A549 treated with CpdA at 1 μM for 4 hours (cell line): ENCODE measurements at places on chromosomes 16 and 17. TPM values are rescaled to one million over a fixed set of nuclear protein-coding genes. Genes with fewer than 3 reads are reported as not detected.

HOXB13 gene
- total RNA-seq: 1.7 to 2.8 TPM (median 2.7 TPM) in 5 replicates

MMP25 gene
- total RNA-seq: 0.67 to 0.97 TPM (median 0.85 TPM) in 5 replicates

ETV4 gene
- 46.0 to 51.3 TPM (median 49.7 TPM) in 5 replicates for total RNA-seq

KATNIP gene
- 10.8 to 16.6 TPM (median 15.8 TPM) in 5 replicates for total RNA-seq

EVPL gene
- 11.9 to 17.5 TPM (median 15.2 TPM) in 5 replicates for total RNA-seq

ADGRG3 gene
- 0.22 to 0.87 TPM (median 0.54 TPM) in 5 replicates for total RNA-seq

KRT13 gene
- 0.16 to 0.30 TPM (median 0.20 TPM) in 5 replicates for total RNA-seq

RILP gene
- total RNA-seq: 12.8 to 19.6 TPM (median 18.5 TPM) in 5 replicates

ADORA2B gene
- total RNA-seq: 9.8 to 13.9 TPM (median 12.2 TPM) in 5 replicates
